ENCODE measurements at places on chromosomes 12 and 14. TPM values are rescaled to one million over a fixed set of nuclear protein-coding genes. Genes with fewer than 3 reads are reported as not detected.

DNA sequence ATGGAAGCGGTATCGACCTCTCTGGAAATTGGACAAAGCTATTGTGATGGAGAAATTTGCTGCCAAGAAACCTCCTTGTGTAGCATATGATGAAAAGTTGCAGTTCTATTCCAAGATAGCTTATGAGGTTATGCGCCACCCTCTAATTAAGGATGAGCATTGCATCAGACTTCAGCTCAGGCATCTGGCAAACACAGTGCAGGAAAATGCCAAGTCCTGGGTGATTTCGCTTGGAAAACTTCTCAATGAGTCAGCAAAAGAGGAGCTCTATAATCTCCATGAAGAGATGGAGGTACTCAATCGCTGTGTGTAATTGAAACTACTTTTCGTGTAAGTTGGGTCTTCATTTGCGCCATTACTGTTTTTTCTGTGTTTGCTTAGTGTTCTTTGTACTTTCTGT, 51.2 kb downstream of the DNAH10 start:
- no peak for DNase-seq

GRCh38 chr14:61602003-61602732, 93.1 kb upstream of the HIF1A start:
- DNase-seq, result no peak

The ST8SIA1 gene
- 19.8 TPM for total RNA-seq

- DNase-seq, result no peak
Observed at GRCh38 chr12:30106204-30106965, 322.6 kb upstream of the TMTC1 start.

GRCh38 chr14:81102217-81102616, 118.5 kb downstream of the GTF2A1 start:
- no peak for DNase-seq

DNA sequence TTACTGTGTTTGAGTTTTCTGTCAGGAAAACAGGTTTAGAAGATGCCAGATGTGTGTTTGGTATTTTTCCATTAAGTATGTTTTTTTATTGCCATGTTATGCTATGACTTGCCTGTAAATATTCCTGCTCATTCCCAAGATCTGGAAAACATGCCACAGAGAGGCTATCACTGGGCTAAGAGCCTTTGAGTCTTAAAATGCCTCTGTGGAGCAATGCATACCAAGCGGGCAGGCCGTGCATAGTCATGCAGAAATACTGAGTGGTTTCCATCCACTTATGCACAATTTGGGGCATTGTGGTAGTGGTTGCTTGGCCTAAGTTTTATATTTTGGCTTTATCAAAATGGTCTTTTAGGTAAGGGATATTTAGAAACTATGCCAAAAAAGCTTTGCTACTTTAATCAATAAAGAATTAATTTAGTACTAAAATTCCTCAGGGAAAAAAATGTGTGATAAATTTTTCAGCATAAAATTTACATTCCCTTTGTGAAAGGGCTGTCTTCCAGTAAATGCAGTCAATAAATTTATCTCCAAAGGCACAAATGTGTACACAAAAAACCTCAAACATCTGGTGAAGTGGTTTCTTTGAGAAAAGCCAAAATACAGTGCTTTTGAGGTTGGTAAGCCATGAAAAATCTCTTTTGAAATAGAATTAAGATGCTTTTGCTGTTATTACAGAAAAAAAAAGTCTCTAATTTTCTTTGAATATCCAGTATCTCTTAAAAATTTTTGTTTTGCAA, 341.3 kb upstream of the FBXO33 start:
- no peak for DNase-seq

The MGAT4C gene
- 12.1 TPM for total RNA-seq

DNA sequence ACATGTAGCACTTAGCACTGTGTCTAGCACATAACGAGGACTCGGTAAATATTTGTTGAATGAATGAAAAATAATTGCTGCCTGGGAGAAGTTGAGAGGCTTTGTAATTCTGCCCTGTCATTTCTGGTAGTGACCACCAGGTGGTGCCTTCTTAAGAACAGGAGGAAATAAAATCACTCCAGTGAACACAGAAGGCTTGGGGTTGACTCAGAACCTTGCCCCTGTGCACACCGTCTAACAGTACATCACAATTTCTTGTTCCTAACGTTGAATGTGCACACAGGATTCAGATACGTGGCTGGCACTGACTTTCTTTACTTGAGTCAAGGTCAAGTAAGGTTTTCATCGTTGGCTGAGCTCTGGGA, 91.8 kb downstream of the RGS6 start:
- no peak for DNase-seq

The RNASE7 gene
- not detected for total RNA-seq

- DNase-seq, result no peak
Observed at GRCh38 chr12:51887476-51888315, at the start of gene ANKRD33. Gene ANKRD33, plus strand, starts transcription at chr12:51888103. Its CDS starts 84 bp downstream, at chr12:51888187.

- no peak for DNase-seq
Observed at GRCh38 chr12:34347367-34347766, 325.1 kb downstream of the ALG10 start.

DNA sequence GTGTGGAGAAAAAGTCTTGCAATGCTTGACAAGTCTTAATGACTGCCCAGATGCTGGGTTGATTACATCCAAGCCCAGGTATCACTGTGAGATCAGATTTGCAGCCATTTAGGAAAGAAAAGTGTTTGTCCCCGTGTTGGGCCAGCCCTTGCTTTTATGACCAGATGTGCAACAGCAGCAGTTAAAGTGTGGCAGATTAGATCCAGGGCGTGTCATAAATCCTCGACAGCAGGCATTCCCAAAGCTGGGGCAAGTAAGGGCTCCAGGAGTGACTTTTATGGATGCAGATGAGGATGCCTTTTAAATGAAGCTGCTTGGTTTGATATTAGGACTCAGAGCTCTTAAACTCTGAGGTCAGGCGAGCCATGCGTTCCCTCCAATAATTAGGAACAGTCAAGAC, 1.7 kb downstream of the SMOC1 start:
- no peak for DNase-seq

DNA sequence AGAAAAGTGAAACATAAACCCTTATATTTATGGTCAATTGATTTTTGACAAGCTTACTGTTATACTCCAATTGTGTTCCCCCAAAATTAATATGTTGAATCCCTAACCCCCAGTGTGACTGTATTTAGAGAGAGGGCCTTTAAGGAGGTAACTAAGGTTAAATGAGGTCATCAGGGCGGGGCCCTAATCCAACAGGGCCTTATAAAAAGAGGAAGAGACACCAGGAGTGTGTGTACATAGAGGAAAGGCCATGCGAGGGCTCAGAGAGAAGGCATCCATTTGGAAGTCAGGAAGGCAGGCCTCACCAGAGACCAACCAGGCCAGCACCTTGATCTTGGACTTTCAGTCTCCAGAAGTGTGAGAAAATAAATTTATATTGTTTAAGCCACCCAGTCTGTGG, 6.5 kb upstream of the VTI1B start:
- no peak for DNase-seq

The CLEC4C gene
- total RNA-seq, result not detected

The FAM186B gene
- 0.16 TPM for total RNA-seq

DNA sequence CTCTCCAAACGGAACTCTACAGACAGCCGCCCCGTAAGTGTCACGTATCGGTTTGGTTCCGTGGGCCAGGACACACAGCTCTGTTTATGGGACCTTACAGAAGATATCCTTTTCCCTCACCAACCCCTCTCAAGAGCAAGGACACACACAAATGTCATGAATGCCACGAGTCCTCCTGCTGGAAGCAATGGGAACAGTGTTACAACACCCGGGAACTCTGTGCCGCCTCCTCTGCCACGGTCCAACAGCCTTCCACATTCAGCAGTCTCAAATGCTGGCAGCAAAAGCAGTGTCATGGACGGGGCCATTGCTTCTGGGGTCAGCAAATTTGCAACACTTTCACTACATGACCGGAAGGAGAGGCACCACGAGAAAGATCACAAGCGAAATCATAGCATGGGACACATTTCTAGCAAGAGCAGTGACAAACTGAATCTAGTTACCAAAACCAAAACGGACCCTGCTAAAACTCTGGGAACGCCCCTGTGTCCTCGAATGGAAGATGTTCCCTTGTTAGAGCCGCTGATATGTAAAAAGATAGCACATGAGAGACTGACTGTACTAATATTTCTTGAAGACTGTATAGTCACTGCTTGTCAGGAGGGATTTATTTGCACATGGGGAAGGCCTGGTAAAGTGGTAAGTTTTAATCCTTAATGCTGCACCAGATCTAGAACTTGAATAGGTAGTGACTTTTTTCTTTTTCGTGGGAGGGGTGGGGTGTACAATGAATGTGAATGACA, 69.7 kb downstream of the WDR20 start:
- no peak for DNase-seq

Measured in urinary bladder (tissue), 4 donors.